Caki2 (cell line): ENCODE measurements at places on chromosomes 13 and 19. TPM values are rescaled to one million over a fixed set of nuclear protein-coding genes. Genes with fewer than 3 reads are reported as not detected.

GGACT gene
- total RNA-seq: 2.5 and 4.7 TPM in 2 replicates

PDCD5 gene
- total RNA-seq: 134 and 284 TPM in 2 replicates

FXYD1 gene
- not detected in 2 replicates for total RNA-seq

TDRD12 gene
- total RNA-seq: 4.4 TPM in 1 of 2 replicates, not detected in the other

GRCh38 chr13:91326146-91326545 is 21.3 kb upstream of the MIR17HG start:
- DNase-seq: no peak

- DNase-seq: no peak
Observed at GRCh38 chr13:111475488-111475887, 155.0 kb downstream of the TEX29 start.

- DNase-seq: no peak
Observed at GRCh38 chr19:16308081-16308480, 16.5 kb upstream of the KLF2 start.

DNA sequence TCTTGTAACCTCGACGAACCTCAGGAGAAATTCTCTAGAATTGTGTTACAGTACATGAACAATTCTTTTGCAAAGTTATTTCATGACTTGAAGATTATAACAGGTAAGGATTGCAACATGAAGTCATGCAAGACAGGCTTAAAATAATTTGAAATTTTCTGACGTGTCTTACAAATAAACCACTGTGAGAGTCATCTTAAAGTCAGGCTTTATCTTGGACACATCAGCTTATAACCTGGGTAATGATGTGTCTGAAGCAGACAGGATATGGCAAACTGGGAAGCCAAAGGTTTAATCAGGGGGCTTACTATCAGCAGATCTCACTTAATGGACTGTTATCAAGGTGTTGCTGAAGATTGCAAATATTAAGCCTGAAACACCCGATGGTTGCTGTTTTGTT is 407.8 kb downstream of the KLF5 start:
- DNase-seq: no peak

GRCh38 chr13:41006978-41007743 is 12.0 kb downstream of the ELF1 start:
- DNase-seq: no peak

DNA sequence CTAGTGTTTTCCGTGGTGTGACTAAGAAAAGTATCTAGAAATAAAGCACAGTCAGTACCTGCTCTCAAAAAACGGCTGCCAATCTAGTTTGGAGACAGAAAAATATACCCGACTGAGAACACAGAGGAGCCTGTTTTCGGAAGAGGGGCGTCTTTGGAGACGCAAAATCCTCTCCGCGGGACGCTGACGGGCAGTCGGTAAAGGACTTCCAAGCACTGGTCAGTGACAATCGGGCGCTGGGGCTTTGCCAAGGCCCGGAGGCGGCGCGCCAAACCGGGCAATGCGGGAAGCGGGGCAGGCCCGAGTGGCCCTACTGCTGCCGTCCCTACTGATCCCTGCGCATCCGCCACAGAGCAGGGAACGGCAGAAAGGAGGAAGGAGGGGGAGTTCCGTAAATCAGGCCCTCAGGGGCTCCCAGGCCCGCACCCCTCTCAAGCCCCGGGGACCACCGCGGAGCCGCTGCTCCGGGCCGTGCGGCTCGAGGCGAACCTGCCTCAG is 588 bp upstream of the DPY19L3 start:
- DNase-seq: no peak

DNA sequence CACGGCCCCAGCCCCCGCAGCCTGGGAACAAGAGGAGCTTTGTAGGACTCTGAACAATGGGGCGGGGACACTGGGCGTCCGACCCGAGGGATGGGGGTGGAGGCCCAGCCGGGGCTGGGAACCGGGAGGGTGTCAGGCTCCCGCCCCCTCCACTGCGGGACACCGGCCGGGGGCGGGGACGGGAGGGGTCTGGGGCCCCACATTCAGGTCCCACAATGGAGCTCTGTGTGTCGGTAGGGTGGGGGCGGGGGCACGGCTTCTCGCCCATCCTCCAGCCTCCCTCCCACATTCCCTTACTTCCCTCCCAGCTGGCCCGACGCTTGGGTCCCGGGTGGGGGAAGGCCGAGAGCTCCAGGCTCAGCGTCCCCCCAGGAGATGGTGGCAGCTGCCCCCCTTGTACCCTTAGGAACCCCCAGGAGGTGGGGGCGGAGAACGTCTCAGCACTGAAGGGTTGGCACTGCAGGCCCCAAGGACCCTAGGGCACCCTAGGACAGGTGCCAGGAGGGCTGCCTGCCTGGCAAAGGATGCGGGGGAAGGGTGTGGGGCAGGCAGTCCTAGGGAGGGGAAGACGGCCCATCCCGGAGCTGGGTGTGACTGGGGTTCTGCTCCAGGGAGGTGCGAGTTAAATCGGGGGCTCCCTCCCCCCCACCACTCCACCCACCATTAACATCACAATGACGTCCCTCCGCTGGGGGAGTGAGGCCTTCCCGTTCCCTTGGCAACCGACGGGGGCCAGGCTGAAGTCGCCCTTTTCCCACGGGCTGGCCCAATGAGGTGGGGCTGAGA is 5.3 kb downstream of the TTYH1 start:
- no peak for DNase-seq

- no peak for DNase-seq
Observed at GRCh38 chr19:20070691-20071090, 7.1 kb upstream of the ZNF90 start.

- DNase-seq: no peak
Observed at GRCh38 chr13:83780227-83780626, 102.0 kb downstream of the SLITRK1 start.

DNA sequence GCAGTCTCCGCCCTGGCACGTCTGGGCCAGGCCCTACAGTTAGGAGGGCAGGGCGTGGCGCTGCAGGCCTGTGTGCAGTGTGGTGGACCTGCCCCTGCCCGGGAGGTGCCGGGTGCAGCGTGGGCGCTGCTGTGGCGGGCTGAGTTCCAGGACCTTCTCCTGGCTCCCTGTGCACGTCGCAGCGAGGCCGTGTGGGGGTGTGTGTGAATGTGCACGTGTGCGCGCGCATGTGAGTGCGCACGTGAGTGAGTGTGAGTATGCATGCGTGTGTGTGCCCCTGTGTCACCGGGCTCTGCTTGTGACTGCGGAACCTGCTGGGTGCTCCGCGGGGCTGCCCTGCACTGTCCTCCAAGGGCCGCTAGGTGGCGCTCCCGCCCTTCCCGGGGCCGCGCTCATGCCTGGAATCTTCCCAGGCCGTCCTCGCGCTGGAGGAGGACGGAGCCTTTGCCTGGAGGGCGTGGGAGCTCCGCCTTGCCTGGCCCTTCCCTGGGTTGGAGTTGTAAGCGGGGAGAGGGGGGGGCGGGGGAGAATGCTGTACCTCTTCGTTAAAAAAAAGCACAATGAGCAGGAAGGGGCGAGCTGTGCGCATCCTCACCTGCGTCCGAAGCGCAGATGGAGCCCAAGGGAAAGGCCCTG is 79.3 kb downstream of the KDM4B start:
- peak; percentile 89 for DNase-seq

DNA sequence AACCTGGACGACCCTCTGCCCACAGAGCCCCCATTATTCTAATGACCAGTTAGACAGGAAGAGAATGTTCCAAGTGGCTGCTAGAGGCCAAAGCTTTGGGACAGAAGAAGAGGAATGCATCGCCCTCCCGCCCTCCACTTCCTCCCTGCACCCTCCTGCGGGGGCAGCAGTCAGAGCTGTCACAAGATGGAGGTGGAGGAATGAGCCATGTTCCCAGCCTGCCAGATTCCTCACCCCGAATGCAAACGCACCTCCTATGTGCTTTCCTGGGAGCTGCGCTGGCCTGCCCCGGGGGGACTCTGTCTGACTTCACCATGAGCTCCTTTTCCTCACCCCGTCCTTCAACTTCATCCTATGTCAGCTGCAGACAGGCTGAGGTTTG is 1.7 kb downstream of the YJEFN3 start:
- no peak for DNase-seq

- DNase-seq: no peak
Observed at GRCh38 chr13:87837946-87838345, 166.8 kb downstream of the SLITRK5 start.

- DNase-seq: no peak
Observed at GRCh38 chr19:38812841-38813320, at the start of gene LGALS4. TSS of gene LGALS4 (minus strand) at chr19:38812945. CDS start at chr19:38812886, 59 bp downstream.

DNA sequence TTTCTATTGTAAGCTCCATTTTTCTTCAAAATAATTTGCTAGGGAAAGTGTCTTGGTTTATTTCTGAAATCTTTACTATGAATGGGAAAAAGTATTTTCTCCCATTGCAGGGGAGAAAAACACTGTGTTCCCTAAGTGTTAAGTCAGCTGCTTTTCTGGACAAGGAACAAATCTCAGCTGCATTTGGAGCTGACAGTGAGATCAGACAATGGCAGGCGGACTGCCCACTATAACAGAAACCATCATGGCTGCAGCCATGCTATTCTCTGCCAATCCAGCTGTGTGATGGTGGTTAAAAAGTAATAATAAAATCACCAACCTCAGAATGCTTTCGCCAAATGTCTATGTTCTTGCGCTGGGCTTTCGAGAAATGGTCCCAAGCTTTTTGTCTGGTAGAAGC is 302.7 kb downstream of the DNAJC15 start:
- DNase-seq: no peak

GRCh38 chr13:67735651-67736050 is 505.5 kb upstream of the PCDH9 start:
- DNase-seq: no peak

GRCh38 chr19:653425-653824 is 9.6 kb downstream of the RNF126 start:
- DNase-seq: no peak

DNA sequence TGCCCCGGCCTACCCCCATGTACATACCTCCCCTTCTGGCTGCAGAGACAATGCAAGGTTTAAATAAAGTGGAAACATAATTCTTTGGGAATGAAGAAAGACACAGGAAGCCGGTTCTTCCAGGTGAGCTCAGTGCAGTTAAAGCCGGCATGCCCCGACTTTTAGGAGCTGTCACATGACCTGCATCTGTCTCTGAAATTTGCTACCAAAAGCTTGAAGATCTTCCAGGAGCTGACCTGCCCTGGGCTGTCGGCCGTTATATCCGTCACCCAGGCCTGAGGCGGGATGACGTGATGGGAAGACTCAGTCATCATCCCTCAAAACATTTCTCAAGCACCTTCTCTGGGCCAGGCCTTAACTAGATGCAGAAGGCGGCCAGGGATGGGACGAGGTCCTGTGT is 10.3 kb downstream of the RAB8A start:
- no peak for DNase-seq

DNA sequence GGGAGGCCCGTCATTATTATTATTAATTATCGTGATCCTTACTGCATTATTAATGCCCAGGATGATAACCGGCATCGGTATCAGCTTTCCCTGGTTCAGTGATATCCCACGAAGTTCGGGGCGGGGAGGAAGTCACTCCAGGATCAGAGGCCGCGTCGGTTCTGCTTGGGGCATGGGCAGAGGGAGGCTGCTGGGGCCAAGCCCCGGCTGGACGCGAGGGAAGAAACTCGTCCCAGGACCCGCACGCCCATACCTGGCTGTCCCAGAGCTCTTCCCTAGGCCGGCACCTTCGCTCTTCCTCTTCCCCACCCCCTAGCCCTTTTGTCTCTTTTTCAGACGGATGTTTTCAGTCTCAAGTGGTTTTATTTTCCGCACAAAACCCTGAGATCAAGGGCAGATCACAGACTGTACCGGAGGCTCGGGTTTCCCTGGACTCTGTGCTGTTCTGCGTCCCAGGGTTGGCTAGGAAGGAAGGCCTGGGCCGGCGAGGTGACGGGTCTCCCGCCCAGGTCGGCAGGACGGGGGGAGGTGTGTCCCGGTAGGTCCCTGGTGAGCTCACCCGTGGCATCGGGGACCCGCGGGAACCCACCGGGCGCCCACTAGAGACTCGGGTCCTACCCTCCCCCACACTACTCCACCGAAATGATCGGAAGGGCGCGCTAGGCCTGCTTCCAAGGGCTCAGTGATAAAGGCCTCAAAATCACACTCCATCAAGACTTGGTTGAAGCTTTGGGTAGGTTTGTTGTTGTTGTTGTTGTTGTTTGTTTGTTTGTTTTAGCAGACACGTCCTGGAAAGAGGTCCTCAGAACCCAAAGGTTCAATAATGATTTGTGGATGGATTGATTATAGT is 7.9 kb downstream of the ZIC2 start:
- no peak for DNase-seq

DNA sequence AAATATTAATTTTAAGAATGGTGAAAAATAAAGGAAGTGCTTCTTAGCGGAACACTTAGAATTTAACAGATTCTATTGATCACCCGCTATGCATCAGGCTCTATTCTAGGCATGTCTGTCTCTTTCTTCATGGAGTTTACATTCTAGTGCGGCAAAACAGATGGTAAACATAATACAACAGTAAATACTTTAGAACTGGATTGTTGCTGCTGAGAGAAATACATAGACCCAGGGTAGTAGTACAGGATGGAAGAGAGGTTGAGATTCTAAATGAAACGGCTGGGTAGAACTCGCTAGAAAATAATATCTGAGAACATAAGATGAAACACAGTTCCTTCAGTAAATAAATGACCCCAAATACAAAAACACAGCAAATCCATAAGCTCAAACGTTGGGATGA is 498.7 kb downstream of the MYO16 start:
- DNase-seq: no peak

DNA sequence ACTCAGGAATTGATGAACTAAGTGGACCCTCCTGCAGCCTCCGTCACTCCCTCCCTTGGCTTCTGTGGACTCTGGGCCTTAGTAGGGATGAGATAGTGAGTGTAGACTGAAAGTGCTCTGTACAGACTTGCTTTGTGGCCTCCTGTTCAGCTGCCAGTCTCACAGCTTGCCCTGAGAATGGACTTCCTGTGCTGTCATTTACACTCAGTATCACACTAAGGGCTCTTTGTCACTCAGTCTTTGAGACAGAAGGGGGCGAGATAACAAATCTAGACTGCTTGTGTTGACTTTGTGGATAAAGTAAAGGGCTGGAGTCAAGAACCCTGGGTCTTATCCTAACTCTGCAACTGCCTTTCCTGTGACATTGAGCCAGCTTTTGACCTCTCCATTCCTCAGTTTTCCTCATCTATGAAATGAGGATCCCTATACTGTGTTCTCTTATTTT is 21.0 kb upstream of the SPRY2 start:
- no peak for DNase-seq

GRCh38 chr13:93721483-93721882 is 494.9 kb downstream of the GPC6 start:
- DNase-seq: no peak

DNA sequence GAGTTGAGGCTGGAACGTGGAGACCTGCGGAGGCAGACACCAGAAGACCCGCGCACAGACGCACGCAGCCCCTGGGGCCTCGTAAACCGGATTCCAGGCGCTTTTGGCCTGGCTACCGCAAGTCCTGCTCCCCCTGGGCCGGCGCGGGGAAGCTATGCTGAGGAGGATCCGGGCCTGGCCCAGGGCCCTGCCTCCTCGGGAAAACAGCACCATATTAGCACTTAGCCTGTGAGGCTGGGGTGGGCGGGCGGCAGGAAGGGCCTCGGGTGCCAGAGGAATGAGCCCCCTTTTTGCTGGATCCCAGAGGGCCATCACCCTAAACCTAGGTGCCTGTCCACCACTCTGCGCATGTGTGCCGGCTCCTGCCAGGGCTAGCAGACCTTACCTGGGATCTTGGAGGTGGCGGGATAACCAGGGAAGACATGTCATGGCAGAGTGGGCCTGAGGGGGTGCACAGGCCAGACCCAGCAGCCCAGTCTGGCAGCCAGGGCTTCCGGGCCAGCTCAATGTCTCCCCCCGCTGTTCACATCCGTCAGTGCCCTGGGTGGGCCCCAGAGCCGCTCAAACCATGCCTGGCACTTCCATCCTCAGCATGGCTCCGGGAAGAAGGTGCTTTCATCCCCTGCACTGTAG is 7.3 kb downstream of the ELOF1 start:
- no peak for DNase-seq
